ENCODE measurements at places on chromosomes 5 and 9. TPM values are rescaled to one million over a fixed set of nuclear protein-coding genes. Genes with fewer than 3 reads are reported as not detected.

DNA sequence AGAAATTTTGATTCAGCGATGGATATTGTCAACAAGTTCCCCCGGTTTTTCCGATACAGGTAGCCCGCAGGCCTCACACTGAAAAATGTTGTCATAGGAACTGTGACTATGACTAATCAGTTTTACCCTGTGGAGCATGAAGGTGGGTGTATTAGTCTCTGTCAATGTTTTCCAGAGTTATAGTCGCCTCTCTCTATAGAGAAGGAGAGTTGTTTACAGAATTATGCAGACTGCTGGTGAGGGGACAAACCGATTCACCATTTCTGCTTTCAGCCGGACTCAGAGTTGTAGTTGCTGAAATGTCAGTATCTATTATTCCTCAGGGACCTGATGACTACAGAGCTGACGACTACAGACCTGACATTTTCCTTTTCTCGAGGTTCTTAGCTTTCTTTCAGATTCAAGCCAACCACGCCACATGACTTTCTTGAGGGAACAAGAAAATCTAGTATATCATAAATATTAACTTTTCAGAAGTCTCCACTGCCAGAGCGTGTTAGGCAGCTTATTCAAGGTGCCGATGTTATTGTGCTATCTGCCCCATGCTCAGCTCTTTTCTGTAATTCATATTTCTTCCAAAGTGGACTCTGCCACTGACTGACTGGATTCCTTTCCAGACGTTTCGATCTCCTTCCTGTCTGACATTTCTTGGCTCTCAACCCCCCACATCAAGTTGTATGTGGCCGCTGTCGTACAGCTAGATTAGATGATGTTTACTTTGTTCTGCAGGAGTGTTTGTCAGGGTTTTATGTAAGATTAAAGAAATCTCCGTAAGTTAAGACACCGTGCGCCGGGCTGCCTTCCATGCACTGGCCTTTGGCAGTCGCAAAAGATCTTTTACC lies 178.1 kb downstream of the FGF1 start:
- no peak for DNase-seq

GRCh38 chr9:38277601-38278200 lies 114.8 kb upstream of the ALDH1B1 start:
- DNase-seq: no peak

DNA sequence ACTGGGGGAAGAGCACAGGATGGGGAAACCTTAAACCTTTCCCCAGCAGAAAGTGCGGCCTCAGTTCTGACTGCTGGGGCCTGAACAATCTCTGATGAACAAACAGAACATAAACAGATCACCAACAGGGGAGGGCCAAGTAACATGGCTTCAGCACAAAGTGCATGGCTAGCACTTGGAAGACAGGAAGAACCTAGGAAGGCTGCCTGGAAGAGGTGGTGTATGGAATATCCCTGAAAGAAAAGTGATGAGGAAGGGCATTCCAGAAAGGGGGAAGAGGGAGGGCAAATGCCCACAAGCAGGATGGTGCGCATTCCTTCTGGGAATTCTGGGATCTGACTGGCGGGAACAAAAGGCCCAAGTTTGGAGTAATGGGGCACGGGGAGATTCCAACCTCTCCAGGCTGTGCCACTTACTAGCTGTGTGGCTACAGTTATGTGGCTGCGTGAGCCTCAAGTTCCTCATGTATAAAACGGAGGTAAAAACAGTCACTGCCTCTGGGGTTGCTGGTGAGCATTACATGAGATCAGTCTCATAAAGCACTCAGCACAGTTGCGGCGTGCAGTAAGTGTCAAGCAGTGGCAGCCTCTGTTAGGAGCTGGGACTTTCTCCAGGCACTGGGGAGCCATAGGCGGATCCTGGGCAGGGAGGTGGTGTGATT lies 1.6 kb downstream of the PDGFRB start:
- DNase-seq: no peak

GRCh38 chr5:124102486-124102885 lies 590.5 kb downstream of the CSNK1G3 start:
- DNase-seq: no peak

- DNase-seq: no peak
Observed at GRCh38 chr9:84917366-84918070, 248.0 kb downstream of the NTRK2 start.

The PCDHGA10 gene
- 43.0 TPM for total RNA-seq
